ENCODE measurements at places on chromosomes 6 and 20.

DNA sequence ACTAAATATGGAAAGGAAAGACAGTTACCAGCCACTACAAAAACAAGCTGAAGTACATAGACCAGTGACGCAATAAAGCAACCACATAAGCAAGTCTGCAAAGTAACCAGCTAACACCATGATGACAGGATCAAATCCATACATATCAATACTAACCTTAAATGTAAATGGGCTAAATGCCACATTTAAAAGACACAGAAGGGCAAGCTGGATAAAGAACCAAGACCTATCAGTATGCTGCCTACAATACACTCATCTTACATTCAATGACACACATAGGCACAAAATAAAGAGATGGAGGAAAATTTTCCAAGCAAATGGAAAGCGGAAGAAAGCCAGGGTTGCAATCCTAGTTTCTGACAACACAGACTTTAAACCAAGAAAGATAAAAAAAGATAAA, 24.1 kb downstream of the HLA-C start:
- DNase-seq = no peak

DNA sequence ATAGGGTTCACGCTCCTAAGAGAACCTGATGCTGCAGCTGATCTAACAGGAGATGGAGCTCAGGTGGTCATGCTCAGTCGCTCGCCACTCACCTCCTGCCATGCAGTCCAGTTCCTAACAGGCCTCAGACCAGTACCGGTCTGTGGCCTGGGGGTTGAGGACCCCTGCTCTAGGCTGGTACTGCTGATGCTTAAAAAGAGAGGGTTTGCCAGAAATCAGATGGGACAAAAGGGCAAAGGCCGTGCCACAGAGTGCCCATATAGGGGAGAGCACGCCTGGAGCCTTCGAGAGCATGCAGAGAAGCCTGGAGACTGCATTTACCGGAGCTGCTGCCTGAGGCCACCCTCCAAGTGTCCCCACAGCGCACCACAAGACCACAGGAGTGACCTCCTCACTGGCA, 75.5 kb downstream of the PTPN1 start:
- DNase-seq = no peak

- DNase-seq = no peak
Observed at GRCh38 chr6:36851626-36852025, 12.4 kb upstream of the CPNE5 start.

DNA sequence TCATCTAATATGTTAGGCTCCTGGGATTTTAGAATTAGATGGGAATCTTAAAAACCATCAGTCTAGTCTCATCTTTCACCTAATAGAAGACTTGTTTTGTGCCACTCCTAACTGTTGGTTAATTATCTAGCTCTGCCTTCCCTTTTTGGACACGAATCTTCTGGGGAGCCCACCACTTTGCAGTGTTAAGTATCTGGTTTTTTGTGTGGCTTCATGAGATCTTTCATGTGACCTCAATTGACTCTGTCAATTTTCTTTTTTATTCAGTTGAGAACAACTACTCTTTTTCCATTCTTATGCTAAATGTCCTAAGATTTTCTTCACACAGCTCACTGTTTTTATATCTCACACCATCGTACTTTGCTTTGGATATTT, 16.9 kb downstream of the TBPL1 start:
- DNase-seq = no peak

- no peak for DNase-seq
Observed at GRCh38 chr6:131823276-131823902, 15.6 kb downstream of the ENPP1 start.

- no peak for DNase-seq
Observed at GRCh38 chr6:5869261-5869660, 137.5 kb downstream of the NRN1 start.

All from activated CD8-positive, alpha-beta memory T cell treated with anti-CD3 and anti-CD28 coated beads, Interleukin-2, amount 50 U/mL, for 4 hours (primary cell).